Chondrocyte (in vitro differentiated cells): ENCODE measurements at places on chromosomes 12 and 14. TPM values are rescaled to one million over a fixed set of nuclear protein-coding genes. Genes with fewer than 3 reads are reported as not detected.

DNA sequence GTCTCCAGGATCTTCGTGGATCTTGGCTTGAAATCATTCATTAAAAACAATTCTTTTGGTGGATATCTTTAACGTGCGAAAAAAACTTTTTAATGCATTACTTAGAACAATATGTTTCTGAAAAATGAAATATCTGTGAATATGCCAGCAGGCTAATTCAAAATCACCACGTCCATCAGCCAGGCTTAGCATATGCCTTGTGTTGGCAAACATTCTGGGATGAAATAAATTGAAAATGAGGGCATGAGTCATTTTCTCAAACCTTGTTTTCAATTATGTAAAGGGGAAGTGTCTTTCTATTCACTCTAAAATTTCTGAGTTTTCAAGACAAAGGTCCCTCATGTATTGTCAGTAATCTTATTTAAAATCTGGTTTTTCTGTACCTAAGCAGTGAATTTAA, 393.9 kb downstream of the PAWR start:
- no peak for DNase-seq

GRCh38 chr14:102795060-102795925, 18.0 kb downstream of the TRAF3 start:
- no peak for DNase-seq

The KCNK13 gene
- not detected in 3 replicates for total RNA-seq

GRCh38 chr12:67362526-67362925, 93.4 kb downstream of the CAND1 start:
- DNase-seq: no peak

The PAX9 gene
- 0.17 to 0.28 TPM in 2 of 3 replicates, not detected in the other for total RNA-seq

The TAS2R31 gene
- total RNA-seq: 1.1 to 3.8 TPM (median 1.7 TPM) in 3 replicates

DNA sequence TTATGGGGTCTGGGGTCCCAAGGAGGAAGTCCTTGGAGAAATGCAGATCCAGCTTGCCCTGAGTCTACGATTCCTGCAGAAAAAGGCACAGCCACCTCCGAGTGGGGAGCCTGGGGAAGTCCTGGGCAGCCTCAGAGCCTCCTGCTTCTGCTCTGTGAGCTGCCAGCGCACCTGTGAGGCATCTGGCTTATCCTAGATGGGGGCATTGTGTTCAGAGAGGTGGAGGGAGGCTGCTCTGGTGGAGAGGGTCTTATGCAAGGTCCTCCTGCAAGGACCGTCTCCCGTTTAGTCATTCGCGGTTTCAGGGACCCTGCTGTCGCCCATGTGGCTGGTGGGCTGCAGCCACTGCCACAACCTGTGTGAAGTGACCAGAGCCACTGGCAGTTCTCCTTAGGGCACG, 53.0 kb upstream of the PRMT8 start:
- no peak for DNase-seq

- peak; percentile 24 for DNase-seq
Measured at GRCh38 chr12:30999723-31000122, 73.2 kb downstream of the TSPAN11 start.

The COQ10A gene
- 9.0 to 15.6 TPM (median 9.8 TPM) in 3 replicates for total RNA-seq

- no peak for DNase-seq
Measured at GRCh38 chr12:12015073-12015685, 55.6 kb upstream of the BCL2L14 start.

- no peak for DNase-seq
Measured at GRCh38 chr14:75591987-75592575, 13.7 kb downstream of the FLVCR2 start.

GRCh38 chr14:69662636-69663299, 51.4 kb downstream of the SUSD6 start:
- no peak for DNase-seq

The TMEM63C gene
- 7.6 to 10.3 TPM (median 8.7 TPM) in 3 replicates for total RNA-seq

- no peak for DNase-seq
Measured at GRCh38 chr14:53450871-53451270, 297.7 kb upstream of the DDHD1 start.

The SYT1 gene
- total RNA-seq: 0.37 to 2.1 TPM (median 0.64 TPM) in 3 replicates

The B4GALNT3 gene
- 2.9 to 6.1 TPM (median 3.5 TPM) in 3 replicates for total RNA-seq

DNA sequence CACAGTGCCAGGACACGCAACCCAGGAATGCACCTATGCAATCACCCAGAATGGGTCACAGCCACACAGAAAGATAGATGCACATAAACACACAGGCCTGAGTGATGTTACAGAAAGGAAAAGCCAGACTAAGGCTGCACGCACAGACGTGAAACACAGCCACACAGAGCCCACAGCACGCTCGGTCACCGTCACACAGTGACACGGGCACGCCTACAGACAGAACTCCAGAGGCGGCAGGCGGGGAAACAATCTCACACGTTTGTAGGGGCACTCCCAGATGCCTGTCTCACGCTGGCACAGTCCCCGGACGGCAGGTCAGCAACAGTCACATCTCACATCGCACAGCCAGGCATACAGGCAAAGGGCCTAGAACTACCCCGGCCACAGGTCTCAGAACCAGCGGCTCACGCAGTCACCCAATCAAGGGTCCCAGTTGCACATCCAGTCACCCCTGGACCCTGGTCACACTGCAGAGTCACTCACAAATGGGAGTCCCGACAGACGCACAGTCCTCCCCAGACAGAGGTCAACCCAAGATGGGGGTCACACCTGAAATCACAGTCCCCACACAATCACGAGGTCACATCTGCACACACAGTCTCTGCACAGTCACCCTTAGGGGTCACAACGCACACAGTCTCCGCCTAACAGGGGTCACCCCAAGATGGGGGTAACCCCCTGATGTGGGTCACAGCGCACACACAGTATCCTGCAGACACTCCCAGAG, 790 bp downstream of the SSH1 start:
- no peak for DNase-seq

- no peak for DNase-seq
Measured at GRCh38 chr12:14403711-14404196, 38.3 kb downstream of the ATF7IP start.

The FZD10 gene
- total RNA-seq: 0.19 to 0.40 TPM (median 0.31 TPM) in 3 replicates

GRCh38 chr12:124917135-124917840, 2.8 kb upstream of the UBC start:
- peak; percentile 98 for DNase-seq

The PMCH gene
- total RNA-seq: not detected in 3 replicates

- no peak for DNase-seq
Measured at GRCh38 chr12:19437996-19438395, 1.3 kb upstream of the AEBP2 start.

DNA sequence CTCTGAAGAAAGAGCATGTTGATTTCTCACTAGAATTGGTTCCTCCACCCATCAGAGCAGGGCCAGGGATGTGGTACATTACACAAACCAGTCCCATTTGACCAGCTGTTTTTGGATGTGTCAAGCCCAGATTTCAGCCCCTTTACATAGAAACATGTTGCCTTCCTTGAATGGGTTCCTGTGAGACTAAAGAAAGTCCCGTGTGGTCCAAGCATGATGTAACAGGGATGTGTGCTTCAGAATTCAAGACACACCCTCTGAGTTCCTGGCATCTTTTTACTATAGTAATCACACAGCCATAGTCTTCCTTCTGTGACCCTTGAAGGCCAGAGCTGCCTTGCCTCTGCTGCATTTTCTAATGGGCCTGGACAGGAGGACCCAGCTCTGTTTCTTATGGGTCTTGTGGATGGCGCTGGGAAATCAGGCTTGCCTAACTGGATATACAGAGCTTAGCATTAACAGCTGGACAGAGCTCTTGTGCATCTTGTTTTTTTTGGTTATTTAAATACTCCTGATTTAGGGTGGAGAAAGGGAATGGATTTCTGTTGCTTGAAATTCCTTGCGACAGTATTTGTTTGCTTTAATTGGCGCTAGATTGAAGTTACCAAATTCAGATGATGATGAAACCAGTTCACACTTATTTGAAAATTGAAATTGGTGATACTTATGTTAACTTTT, 341.0 kb downstream of the ZFP36L1 start:
- no peak for DNase-seq

DNA sequence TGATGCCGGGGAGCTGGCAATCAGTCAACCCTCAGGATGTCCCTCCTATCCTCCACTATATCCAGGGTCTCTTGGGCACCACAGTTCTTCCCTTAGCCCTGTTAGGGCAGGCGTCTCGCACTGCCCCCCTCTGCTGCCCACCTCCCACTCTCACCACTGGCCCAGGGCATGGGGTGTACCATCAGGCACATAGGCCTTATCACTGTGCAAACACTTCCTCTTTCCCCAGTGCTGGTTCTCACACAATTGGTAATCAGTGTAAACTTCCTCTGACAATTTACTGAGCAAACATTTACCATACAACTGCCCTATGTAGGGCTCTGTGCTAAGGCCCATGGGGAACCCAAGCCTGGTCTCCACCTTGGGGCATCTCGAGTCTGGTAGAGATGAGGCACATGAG, 20.1 kb upstream of the TMED10 start:
- no peak for DNase-seq

The TMCC3 gene
- total RNA-seq: 0.17 to 0.65 TPM (median 0.59 TPM) in 3 replicates

DNA sequence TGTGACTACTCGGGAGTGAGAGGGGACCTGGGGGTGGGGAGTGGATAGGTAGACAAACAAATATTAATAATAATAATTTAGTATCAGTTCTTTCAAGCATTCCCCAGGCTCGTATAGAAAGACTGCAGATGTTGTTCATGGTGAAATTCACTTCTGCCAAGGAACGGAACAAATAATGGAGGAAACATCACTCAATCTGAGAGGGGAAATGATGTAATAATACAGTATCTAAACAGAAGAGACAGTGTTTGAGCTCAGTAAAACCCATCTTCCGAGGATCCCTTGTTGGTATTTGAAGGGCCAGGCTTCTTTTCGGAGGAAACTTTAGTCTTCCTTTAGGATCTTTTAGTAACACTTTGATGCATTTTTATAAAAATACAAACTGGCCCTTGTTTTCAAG, 114.2 kb downstream of the KCNK10 start:
- no peak for DNase-seq

DNA sequence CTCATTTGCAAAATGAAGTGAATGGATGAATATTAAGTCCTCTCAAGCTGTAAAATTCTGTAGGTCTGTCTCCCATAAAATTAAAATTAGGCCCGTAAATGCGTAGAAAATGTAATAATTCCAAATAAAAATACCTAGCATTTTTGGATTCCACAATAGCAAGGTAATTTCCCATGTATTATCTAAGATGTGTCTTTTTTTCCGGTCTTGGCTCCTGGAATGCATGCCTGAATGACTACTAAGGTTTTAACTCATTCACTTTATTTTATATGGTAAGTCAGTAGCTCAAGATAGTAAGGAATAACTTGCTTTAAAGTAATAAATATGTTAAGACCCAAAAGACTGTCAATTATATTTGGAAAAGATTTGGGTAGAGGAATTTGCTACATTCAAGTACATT, 11.1 kb downstream of the TXNRD1 start:
- no peak for DNase-seq

GRCh38 chr12:101439236-101439635, 31.7 kb upstream of the ARL1 start:
- DNase-seq: no peak

DNA sequence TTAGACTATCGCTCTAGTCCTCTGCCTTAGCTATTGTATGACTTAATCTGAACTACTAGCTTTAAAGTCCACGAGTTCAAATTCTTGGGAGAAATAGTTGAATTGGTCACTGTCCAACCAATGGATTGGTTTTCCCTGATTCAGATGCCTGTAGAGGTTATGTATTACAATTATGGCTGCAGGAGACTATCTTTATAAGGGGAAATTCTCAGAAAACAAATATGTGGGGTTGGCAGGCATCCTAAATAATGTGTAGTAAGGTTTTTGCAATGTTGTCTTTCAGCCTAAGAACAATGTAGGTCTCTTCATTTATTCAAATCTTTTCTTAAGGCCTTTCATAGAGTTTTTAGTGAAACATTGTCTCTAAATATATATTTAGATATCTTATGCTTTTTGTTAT, 26.9 kb downstream of the MYRFL start:
- DNase-seq: no peak

The RASSF9 gene
- total RNA-seq: 0.44 to 0.82 TPM (median 0.47 TPM) in 3 replicates

GRCh38 chr12:23028158-23028802, 403.3 kb downstream of the ETNK1 start:
- no peak for DNase-seq

The KRT80 gene
- total RNA-seq: 10.7 to 17.0 TPM (median 12.1 TPM) in 3 replicates

DNA sequence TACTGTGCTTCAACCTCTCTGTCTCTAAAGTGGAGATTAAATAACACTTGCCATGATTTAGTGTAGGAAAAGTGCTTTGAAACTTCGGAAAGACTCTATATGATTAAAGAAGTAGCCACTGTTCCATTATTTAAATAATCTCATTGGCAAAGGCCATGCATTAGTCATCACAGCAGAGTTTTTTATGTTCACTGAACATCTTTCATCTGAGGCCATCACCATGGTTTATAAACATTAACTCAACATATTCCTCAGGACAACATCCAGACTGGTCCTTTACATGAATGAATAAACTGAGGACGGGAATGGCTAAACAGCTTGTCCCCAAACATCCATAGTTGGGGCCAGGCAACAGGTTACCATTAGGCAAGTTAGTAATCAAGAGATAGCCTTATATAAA, 124.6 kb upstream of the FRMD6 start:
- no peak for DNase-seq

The IFT43 gene
- 25.0 to 28.6 TPM (median 28.2 TPM) in 3 replicates for total RNA-seq

GRCh38 chr12:13032164-13032563, 12.0 kb upstream of the FAM234B start:
- no peak for DNase-seq

The DLGAP5 gene
- 3.6 to 9.4 TPM (median 8.8 TPM) in 3 replicates for total RNA-seq

GRCh38 chr14:101118746-101119591, 215.4 kb upstream of the RTL1 start:
- DNase-seq: no peak

DNA sequence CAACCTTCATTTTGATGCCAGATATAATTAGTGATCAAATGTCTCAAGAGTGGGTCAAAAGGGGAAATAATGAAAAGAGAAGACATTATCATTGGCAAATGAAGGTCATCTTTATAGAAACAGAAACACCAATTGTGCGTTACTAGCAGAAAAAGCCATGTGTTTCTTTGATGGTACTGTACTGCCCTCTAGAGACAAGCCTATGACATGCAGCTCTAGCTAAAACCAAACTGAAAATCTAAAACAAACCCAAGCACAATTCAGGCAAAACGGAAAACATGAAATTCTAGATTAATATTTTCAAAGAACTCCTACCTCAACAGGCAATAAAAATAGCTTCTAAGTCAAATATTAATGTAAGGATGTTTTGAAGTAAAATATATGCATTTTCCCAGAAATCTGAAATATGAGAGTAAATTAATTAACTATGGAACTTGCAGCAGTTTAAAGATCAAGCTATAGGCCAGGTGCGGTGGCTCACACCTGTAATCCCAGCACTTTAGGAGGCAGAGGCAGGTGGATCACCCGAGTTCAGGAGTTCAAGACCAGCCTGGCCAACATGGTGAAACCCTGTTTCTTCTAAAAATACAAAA, 115.4 kb downstream of the KLHL28 start:
- DNase-seq: no peak

DNA sequence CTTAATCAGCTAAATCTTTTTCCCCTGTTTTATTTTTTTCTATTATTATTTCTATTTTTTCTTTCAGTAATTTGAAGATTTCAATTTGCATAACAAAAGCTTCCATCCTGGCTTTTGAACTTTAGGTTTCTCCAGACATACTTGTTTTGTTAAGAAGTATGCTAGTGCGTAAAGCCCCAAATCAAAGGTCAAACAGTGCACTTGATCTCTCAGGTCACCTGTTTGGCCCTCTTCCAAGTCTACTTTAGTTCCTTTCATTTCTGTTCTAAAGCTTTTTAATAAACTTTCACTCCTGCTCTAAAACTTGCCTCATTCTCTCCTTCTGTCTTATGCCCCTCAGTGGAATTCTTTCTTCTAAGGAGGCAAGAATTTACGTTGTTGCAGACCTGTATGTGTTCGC, 54.6 kb upstream of the ATXN7L3B start:
- DNase-seq: no peak
